ENCODE measurements at places on chromosomes 6 and 20. TPM values are rescaled to one million over a fixed set of nuclear protein-coding genes. Genes with fewer than 3 reads are reported as not detected.

The CGA gene
- not detected for total RNA-seq

The RTN4IP1 gene
- total RNA-seq: 4.7 TPM

The CRISP2 gene
- not detected for total RNA-seq

The MCCD1 gene
- total RNA-seq: not detected

The MYH7B gene
- total RNA-seq: 1.5 TPM

The PACSIN1 gene
- total RNA-seq: 0.47 TPM
